ENCODE measurements at places on chromosomes 1 and 21.
A peak's percentile ranks its signal among the peaks of the same experiment; 100 is the strongest.

DNA sequence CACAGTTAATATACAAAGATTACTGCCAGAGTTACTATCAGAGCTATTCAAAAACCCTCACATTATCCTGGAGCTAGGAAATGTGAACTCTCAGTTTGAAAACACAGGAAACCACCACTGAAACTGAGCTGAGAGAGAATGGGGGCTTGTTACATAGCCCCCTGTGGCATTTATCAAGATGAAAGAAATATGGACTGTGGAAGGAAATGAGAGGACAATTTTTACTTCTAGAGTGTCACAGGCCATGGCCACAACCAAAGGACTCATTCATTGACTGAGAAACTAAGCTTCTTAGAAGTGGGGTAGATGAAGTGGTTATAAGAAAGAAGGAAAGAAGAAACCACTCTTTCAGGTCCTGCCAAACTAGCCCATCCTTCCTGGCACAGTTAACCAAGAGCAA lies 25.3 kb downstream of the DSTYK start:
- DNase-seq: no peak

DNA sequence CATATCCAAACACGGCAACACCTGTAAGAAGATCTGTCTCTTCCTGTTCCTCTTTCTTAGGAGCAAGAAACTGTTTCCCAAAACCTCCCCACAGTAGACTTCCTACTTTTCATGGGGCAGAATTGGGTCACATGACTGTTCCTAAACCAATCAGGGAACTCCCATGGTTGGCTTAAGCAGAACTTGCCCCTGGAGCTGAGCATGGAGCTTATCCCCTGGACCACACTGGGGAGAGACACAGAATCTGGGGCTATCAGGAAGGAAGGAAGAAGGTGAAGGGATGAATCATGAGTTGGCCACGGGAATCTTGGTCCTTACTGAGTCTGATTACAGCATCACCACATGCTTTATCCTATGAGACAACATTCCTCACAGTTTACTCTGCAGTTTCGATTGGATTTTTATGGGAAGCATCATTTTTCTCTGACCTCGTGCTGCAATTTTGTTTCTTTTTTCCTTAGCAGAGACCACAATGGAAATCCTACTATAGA lies 81.8 kb downstream of the CDC7 start:
- no peak for DNase-seq

DNA sequence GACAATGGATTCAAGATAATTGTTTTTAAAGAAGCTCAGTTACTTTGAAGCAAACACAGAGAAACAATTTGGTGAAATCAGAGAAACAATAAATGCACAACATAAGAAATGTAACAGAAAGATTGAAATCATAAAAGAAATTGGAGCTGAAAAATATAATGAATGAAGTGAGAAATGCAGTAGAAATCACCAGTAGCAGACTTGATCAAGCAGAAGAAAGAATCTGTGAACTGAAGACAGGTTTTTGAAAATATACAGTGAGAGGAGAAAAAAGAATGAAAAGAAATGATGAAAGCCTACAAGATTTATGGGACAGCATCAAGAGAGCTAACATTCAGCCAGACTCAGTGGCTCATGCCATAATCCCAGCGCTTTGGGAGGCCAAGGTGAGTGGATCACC lies 4.2 kb upstream of the SELP start:
- no peak for DNase-seq

DNA sequence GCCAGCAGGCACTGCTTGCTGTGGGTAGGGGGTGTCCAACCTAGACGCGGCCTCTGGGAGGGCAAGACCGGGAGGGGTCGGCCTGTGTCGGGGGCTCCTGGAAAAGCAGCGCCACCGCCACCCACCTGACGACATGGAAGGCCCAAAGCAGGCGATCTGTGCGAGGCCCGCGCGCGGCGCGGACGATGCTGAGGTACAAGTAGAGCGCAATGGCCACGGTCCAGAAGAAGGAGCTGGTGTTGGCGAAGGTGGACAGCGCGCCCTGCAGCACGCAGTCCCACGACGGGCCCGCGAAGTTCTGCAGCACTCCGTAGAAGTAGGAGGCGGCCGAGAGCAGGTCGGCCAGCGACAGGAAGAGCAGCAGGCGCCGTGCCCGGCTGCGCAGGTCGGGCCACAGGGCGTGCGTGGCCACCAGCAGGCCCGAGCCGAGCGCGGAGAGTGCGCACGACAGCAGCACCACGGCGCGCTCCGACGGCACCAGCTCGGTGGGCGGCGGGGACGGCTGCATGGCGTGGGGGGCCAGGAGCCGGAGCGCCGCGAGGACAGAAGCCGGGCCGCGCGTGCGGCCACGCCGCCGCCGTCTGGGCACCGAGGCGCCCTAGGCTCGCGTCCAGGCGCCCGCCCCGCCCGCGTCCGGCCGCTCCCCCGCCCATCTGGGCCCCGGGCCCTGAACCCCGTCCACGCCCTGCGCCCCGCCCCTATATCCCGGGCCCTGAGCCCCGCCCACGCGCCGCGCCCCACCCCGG lies at the start of gene GPR157:
TSS of gene GPR157 (minus strand) at position 583 of the 746 bp plus-strand sequence. CDS start at position 508, 75 bp downstream.
- peak; percentile 78 for DNase-seq

GRCh38 chr1:50490640-50491039 lies 67.4 kb upstream of the DMRTA2 start:
- DNase-seq: no peak

GRCh38 chr1:200035397-200035955 lies 8.0 kb downstream of the NR5A2 start:
- DNase-seq: no peak

- no peak for DNase-seq
Measured at GRCh38 chr1:160634543-160635491, 12.0 kb downstream of the SLAMF1 start.

DNA sequence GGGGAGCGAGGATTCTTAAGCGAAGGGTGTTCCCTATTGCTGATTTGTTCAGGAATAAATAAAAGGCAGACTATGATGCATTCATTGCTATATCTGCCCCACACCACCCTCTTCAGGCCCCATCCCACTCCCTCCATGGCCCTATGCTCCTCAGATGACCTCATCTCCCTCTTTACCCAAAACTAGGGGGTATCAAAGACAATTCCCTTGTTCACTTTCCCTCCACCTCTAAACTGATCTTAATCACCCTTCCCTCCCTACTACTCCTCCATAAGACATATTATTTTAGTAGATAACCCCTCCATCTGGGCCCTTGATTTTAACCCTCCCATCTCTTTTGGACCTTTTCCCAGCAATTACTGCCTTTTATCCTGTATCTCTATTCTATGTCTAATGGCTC lies 434.9 kb upstream of the RUNX1 start:
- DNase-seq: no peak

DNA sequence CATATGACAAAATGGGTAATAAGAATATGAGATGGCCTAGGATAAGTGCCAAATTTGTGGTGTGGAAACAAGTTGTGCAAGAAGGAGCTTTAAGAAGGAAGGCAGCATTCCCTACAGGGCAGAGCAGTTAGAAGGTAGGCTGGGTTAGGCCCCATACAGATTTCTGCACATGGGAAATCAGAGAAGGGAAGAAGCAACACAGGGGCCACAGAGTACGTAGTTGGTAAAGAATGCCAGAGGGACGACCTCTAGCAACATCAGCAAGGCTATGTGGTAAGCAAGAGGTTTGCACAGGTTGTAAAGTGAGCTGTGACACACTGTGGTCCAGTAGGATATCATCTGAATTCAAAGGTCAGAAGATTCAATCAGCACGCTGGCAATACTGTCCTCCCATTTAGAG lies 765.6 kb upstream of the B3GALT2 start:
- no peak for DNase-seq

DNA sequence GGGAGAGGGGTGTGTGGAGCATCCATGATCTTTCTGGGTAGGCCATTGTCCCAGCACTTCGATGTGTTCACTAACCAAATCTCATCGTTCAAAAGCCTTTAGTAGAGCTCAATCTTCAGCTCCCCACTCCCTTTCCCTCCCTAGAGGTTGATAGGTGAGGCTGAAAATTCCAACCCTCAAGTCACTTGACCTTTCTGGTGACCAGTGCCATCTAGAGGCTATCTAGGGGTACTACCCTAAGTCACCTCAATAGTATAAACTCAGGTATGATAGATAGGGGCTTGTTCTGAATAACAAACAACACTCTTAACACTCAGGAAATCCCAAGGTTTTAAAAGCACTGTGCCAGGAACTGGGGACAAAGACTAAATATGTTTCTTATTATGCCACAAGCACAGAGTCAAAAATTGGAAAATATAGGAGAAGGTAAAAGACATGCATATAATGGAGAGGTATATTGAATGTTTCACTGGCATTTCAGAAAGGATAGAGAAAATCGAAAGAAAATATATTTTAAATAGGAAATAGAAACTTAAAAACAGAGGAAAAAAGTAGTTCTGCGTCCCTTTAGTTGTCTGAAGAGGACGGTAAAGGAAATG lies 42.9 kb upstream of the CD53 start:
- no peak for DNase-seq

- DNase-seq: no peak
Measured at GRCh38 chr1:193283016-193283415, 96.6 kb upstream of the B3GALT2 start.

- no peak for DNase-seq
Measured at GRCh38 chr1:202505356-202505755, 156.9 kb downstream of the PPP1R12B start.

DNA sequence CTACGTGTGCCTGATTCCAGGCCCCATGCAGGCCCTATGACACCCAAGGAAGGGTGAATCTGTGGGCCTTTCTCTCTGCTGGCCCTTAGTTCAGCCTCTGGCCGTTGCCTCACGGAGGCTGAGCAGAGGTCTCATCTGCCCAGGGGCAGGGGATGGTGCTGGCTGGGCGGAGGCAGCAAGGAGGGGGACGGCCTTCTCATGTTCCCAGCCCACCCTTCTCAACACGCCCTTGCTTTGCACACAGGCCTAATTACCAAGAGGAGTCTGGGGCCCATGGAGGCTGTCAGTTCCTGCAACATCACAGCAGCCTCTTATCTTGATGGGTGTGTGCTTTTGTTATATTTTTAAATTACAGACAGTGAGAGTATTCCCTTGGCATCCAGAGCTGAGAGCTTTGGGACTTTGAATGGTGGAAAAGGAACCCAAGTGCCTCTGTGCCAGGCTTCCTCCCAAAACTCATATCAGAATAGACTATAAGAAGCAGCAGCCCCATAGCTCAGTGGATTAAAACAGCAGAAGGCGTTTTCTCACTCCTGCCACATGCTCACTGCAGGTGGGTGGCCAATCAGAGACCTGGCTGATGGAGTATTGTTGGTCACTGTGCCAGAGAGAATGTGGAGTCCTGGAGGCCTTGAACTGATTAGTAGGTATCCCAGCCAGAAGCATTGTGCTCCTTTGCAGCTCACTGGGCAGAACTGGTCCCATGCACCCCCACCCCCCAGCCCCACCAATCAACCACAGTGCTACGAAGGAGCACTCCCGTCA lies 164.9 kb downstream of the CAMTA1 start:
- no peak for DNase-seq

- no peak for DNase-seq
Measured at GRCh38 chr1:18261891-18262290, 154.3 kb downstream of the IGSF21 start.

GRCh38 chr1:18962855-18963737 lies 6.6 kb upstream of the IFFO2 start:
- DNase-seq: no peak

DNA sequence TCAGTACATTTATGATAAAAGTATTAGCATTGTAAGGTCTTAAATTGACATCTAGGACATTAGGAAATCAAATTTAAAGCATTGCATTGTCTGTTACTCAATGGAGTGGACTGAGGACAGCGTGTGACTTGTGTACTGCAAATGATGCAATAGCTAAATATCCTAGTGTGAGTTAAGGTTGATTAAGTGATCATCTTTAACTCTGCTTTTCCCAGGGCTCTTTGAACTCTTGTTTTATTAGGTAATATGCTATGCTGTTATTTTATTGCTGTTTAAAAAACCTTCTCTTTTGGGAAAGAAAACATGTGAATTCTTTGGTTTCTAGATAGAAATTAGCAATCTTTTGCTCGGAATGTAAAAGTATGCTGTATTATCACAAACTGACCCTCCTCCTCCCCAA lies 38.6 kb downstream of the NFIA start:
- DNase-seq: no peak

DNA sequence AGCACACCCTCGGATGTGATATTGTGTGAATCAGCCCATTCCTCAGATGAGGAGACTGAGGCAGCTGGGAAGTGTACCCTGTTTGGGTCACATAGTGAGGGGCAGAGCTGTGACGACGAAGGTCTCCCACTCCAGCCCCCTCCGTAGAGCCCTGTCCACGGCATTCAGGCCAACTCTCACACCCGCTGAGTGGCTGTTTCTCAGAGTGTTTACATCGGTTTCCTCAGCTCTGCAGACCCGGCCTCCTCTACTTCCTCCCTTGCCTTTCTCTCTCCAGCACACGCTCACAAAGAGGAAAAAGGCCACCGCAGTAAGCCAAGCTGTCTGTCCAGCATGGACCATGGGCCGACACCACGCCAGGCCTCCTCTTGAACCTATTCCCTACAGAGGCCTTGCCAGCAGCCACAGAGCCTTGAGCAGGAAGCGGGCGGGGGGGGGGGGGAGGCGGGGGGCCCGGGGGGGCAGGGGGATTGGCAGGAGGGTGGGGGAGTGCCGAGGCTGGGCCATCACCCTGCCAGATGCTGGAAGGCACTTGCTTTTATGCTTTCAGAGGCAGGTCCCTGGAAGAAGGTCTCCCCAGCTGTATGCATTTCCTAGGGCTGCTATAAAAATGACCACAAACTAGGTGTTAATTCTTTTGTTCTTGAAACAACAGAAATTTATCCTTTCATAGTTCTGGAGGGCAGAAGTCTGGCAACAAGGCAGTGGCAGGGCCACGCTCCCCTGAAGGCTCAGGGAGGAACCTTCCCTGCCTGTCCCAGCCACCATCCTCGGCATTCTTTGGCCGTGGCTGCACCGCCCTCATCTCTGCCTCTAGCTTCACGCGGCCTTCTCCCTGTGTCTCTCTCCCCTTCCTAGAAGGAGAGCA lies 178.4 kb downstream of the PSMG1 start:
- DNase-seq: no peak

- no peak for DNase-seq
Measured at GRCh38 chr21:42725416-42725930, 72.1 kb downstream of the PDE9A start.

- DNase-seq: no peak
Measured at GRCh38 chr1:193850745-193851144, 664.3 kb upstream of the B3GALT2 start.

- DNase-seq: no peak
Measured at GRCh38 chr1:218665221-218665620, 320.1 kb downstream of the TGFB2 start.

DNA sequence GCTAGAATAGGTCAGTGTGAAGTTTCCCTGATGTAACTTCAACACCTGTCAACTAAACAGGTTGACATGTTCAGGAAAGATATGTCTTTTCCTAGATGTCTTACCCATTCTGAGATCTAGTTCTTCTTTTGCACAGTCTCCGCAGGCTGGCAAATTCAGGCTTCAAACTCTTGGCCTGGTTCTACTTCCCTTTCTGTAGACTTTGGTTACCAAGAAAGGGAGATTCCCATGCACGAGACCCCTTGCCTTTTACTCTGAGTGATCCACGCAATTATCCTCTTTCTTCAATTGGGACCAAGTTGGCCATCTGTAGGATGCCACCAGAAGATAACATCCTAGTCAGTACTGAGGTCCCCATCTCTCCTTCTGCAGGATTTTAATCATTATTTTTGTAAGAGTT lies 2.0 kb downstream of the CFAP45 start:
- no peak for DNase-seq

- DNase-seq: peak; percentile 31
Measured at GRCh38 chr1:184974056-184974836, at the start of gene NIBAN1. TSS of gene NIBAN1 (minus strand) at chr1:184974508. CDS start at chr1:184974356, 152 bp downstream.

GRCh38 chr1:8214501-8215173 lies 103.3 kb upstream of the SLC45A1 start:
- DNase-seq: no peak

Data from stimulated activated CD8-positive, alpha-beta memory T cell treated with anti-CD3 and anti-CD28 coated beads, Interleukin-2, amount 100 ng/mL, for 1 hour (primary cell).